Ovary (tissue), 10 donors: ENCODE measurements at places on chromosomes 6 and 20. TPM values are rescaled to one million over a fixed set of nuclear protein-coding genes. Genes with fewer than 3 reads are reported as not detected.

Gene PNLDC1
- polyA plus RNA-seq = 1.2 TPM

Gene SCRT2
- polyA plus RNA-seq = not detected

Gene HLA-DPB1
- 120 TPM for polyA plus RNA-seq

Gene AKAP7
- 12.0 TPM for polyA plus RNA-seq

Gene C20orf202
- 0.58 TPM for polyA plus RNA-seq

Gene CABLES2
- polyA plus RNA-seq = 2.7 TPM

Gene ZSCAN23
- 2.3 TPM for polyA plus RNA-seq

Gene TRAM2
- 36.9 TPM for polyA plus RNA-seq

Gene POLR1H
- polyA plus RNA-seq = 23.1 TPM
